ENCODE measurements at places on chromosomes 1 and 21.

- DNase-seq: no peak
Observed at GRCh38 chr1:209675565-209676154, 448 bp downstream of the G0S2 start.

- no peak for DNase-seq
Observed at GRCh38 chr1:150281221-150281757, 1.1 kb upstream of the CIART start.

GRCh38 chr1:181503171-181503810, 20.0 kb downstream of the CACNA1E start:
- no peak for DNase-seq

GRCh38 chr1:53766831-53767405, 28.0 kb upstream of the GLIS1 start:
- DNase-seq: no peak

DNA sequence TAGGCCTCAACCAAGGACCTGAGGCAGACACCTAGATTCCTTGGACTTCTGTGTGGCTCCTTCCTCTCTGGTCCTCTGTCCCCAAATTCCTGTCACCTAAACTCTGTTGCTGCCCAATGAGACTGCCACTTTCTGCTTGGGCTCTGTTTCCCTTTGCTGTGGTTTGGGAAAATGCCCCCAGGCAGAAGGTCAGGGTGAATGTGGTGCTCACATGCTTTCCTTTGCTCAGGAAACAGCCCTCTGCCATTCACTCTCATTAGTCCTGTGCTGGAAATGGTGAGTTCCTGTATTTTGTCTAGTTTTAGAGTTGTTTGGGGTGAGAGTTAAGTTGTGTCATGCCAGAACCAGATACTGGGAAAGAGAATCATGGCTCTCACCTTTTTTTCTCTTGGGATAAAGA, 22.7 kb upstream of the SHE start:
- no peak for DNase-seq

- DNase-seq: no peak
Observed at GRCh38 chr1:25700144-25700523, 83.5 kb downstream of the MAN1C1 start.

- no peak for DNase-seq
Observed at GRCh38 chr1:47317841-47318240, 3.9 kb upstream of the STIL start.

DNA sequence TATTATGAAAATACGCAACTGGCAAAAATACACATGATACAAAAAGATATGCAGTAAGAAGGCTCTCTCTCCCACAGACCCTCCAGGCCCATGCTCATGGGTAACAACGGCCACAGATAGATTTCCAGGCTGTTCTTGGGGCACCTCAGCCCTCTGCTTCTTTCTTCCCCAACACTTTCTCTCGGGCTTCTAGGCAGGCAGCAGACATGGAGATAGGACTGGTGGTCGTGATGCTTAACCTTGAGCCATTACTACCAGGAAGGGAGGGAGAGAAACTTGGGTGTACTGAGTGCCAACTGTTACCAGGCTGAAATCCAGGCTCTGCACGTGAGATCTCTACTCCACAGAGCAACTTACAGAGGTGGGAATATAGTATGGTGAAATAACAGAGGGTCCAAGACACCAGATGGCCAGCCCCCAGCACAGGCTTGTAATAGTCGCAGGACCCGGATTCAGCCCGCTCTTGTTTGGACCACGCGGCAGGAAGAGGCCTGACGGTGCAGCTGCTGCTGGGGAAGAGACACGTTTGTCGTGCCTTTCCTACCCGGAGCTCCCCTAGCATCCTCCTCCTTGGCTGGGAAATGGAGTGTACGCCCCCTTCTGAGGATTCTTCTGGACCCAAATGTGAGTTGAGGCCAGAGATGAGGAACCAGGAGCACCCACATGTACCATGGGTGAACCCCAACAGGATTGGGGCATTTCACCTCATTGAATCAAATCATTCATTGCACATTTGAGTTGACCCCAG, 441.1 kb upstream of the VAMP3 start:
- DNase-seq: no peak

GRCh38 chr1:219682788-219683187, 69.9 kb upstream of the ZC3H11B start:
- no peak for DNase-seq

DNA sequence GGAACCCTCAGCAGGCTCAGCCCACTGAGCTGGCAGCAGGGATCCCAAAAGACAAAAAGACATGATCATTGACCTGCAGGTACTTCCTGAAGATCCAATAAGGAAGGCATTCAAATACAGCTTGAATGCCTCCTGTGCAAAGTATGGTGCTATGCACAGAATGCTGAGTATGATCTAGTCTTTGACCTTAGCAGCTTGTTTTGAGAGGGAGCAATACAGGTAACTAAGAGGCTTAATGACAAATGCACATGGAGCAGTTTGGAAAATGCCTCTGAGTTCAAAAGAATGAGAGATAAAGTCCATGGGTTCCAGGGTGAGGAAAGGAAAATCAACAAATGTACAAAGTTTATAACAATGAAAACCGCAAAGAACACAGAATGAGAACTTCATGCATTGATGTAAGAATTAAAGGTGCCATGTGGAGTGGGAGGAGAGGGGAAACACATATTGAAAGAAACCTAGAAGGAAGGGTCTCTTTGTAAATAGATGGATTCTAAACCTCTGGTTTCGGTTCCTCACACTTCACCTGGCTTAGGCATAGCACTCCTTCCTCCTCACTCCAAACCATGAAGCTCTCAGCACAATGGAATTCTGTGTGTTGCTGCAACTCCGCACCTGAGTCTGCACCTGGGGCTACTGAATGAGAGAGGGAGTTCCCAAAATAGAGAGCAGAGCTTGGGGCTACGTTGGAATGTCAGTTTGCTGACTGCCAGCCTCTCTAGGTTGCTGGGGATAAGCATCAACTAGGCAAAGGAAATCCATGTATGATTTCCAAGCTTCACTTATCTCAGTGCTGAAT, 77.6 kb downstream of the PLXNA2 start:
- DNase-seq: no peak

GRCh38 chr1:4118746-4119515, 218.9 kb upstream of the C1orf174 start:
- no peak for DNase-seq

DNA sequence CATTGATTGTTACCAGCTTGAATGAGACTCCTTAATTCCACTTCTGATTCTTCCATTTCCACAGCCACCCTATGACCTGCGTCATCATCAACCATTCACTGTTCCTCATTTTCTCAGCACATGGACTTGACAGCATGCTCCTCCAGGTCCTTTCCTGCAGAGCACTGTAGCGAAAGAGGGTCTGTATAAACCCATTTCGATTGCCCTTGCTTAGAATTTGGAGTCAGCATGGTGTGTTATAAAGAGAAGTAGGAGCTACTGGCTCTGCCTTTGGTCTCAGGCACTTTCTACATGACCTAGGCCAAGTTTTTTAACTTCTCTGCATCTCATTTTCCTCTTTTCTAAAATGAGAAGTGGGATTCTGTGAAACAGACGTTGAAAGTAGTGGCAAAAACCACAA, 133.8 kb downstream of the AK5 start:
- no peak for DNase-seq

GRCh38 chr1:226209307-226210059, 14.0 kb upstream of the MIXL1 start:
- no peak for DNase-seq

- DNase-seq: no peak
Observed at GRCh38 chr1:228163007-228163753, 2.4 kb upstream of the IBA57 start.

DNA sequence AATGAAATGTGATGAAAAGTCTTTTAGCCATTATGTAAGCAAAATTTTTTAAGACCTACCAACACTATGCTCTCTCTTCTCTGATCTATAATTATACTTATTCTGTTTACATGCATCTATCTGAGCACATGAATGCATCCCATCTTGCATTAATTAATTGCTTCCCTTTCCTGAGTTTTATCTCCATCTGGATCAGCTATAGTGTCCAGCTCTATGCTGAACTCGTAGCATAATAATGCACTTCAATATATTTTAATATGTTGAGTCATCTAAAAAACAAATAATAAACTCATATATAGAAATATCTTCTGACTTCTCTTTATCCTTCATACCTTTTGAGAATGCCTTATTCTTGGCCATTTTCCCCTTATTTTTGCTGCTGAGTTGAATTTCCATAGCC, 1097.8 kb downstream of the TTLL7 start:
- no peak for DNase-seq

Measured in activated naive CD4-positive, alpha-beta T cell (primary cell).